ENCODE measurements at places on chromosomes 2 and 18.

GRCh38 chr2:61220768-61221167 lies 58.8 kb downstream of the C2orf74 start:
- peak; percentile 7 for DNase-seq

- no peak for DNase-seq
These were observed 32.1 kb downstream of the CRYGD start for GRCh38 chr2:208092093-208092832.

DNA sequence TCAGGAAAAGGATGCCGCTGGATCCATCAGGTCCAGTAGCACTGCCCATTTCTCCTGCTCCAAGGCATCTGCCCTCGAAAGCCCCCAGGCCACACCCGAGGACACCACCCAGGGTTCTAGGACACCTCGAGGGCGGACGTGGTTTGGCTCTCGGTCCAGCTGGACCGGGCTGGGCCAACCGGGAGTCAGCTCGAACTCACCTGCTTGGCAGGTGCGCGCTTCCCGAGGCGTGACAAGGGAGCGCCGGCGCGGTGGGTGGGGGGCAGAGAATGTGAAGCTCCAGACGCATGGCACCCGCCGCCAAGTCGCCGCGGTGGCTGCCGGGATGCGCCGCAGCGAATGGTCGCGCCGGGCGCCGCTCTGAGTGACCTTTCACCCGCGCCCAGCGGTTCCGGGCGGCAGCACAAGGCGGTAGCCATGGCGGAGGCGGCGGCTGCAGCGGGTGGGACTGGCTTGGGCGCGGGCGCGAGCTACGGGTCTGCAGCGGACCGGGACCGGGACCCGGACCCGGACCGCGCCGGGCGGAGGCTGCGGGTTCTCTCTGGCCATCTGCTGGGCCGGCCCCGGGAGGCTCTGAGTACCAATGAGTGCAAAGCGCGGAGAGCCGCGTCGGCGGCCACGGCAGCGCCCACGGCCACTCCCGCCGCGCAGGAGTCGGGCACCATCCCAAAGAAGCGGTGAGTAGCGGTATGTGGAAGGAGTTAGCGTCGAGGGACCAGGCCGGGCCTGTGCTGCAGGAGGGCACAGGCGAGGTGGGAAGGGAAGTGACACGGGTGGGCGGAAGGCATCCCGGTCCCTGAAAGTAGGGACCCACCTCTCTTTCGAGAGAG lies at the start of gene AGPS:
Gene AGPS (plus strand): TSS at position 401 of the 830 bp plus-strand sequence. CDS start 17 bp downstream, at position 418.
- peak; percentile 89 for DNase-seq

- no peak for DNase-seq
These were observed 45.1 kb downstream of the HDAC4 start for GRCh38 chr2:239355724-239356123.

GRCh38 chr2:30798536-30798991 lies 8.7 kb downstream of the CAPN13 start:
- DNase-seq: no peak

GRCh38 chr2:239348563-239349452 lies 52.0 kb downstream of the HDAC4 start:
- DNase-seq: no peak

GRCh38 chr18:76480913-76481312 lies 14.1 kb downstream of the ZNF516 start:
- DNase-seq: no peak

DNA sequence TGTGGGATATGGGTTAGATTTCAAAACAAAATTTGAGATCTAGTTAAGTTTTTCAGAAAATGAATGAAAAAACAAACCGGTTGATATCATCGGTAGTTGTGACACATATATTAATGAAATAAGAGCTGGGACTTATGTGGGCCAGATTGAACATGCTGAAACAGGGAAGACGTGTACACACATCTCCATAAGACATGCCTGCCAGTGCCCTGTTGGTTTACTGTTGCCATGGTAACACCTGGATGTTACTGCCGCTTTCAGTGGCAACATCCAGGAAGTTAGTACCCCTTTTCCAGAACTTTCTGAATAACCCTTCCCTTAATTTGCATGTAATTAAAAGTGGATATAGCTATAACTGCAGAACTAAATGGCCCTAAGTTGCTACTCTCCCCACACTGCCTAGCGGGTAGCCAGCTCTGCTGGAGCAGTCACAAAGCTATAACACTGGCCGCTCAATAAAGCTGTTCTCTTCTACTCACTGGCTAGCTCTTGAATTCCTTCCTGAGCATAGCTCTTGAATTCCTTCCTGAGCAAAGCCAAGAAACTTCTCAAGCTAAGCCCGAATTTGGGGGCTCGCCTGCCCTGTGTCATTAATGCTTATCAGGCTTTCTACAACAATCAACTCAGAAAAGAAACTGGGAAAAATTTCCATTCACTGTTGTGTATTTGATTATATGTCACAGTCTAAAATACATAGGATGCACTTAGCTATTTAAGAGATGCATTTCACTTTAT lies 776.3 kb upstream of the CDH7 start:
- no peak for DNase-seq

DNA sequence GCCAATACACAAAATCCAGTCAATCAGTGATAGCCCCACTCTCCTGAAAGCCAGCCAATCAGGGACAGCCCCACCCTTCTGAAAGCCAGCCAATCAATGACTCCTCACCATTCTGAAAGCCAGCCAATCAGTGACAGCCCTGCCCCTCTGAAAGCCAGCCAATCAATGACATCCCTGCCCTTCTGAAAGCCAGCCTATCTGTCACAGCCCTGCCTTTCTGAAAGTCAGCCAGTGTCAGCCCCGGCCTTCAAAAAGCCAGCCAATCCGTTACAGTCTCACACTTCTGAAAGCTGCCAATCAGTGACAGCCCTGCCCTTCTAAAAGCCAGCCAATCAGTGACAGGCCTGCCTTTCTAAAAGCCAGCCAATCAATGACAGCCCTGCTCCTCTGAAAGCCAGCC lies 95.9 kb upstream of the HDAC4 start:
- DNase-seq: no peak

DNA sequence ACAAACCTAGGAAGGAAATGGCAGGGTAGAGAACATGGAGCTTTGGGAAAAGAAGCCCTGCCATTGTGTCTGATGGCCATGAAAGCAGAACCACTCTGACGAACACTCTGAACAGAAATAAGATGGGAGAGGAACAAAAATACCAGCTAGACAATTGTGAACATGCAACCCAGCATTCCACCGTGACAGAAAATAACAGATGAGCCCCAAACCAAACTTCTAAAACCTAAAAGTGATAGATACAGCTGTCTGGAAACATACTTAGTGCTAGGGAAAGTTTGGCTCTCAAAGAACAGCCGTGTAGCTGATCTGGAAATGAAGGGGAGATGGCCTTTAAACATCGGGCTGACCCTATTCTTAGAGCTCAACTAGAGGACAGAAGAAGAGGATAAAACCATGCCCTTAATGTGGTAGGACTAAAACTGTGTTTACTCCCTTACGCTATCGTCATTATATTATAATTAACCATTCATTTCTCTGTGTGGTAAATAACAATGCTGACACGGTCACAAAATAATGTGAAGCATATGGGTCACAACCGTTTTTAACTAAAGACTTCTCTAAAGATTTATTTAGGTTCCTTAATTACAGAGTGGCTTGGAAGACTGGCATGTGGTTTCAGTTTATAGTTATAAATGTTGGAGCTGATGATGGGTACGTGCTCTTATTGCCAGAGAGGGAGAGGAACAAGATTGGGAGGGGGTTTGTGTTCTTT lies 80.6 kb downstream of the MYO1B start:
- DNase-seq: no peak

DNA sequence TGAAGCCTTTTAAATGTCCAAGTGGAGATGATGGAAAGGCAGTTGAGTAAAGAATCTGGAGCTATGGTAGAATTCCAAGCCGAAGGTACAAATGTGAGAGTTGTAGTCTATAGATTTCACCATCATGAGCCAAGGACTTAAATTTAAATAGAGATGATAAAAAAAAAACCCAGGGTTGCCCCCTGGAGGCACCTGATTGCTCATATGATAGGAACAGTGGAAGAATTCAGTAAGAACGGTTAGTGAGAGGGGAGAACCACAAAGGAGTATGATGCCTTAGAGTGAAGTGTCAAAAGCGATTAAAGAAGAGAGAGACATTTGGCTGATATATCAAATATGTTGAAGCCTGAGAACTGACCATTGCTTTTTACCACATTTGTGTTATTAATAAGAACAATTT lies 11.9 kb downstream of the NYAP2 start:
- no peak for DNase-seq

DNA sequence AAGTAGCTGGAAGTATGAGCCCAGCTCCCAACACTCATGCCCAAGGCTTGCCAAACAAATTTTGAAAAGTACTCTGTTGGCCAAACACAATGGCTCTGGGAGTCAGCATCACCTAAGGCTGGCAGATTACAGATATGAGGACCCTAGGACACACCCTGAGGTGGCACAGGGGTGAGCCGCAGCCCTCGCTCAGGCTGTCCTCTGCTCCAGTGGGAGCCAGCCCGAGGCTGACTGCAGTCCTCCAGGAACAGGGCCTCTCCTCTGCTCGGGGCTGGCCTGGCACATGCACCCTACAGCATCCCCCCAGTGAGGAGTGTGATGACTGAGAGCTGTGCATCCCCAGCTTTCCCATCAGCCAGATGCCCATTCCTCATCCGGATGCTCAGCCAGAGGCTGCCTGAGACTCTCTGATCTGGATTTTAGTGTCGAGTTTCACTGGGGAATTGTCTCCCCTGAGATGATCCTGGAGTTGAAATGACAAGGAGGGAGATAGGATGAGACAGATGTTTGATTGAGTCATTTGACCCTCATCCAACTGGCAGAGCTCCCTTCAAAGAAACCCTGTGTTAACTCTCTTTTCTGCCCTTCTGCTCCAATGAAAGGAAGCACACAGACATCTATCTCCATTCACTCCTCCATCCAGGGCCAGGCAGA lies 269.3 kb upstream of the NCKAP5 start:
- DNase-seq: peak; percentile 37

DNA sequence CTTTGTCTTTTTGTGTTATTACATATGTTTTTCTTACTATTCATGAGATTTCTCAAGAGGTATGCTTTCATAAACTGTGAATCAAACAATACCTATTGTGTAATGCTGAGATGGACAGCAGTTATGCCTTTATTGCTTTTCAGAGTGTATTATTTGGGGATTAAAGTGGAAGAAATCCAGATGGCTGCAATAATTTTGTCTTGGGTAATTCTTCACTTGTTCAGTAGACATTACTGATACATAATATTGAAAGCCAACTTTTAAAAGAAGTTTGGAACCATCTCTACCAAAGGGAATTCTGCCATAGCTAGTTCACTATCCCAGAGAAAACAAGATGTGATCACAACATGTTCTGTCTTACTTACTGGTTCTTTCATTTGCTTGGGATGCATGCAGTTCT lies 253.4 kb upstream of the ZSWIM2 start:
- no peak for DNase-seq

DNA sequence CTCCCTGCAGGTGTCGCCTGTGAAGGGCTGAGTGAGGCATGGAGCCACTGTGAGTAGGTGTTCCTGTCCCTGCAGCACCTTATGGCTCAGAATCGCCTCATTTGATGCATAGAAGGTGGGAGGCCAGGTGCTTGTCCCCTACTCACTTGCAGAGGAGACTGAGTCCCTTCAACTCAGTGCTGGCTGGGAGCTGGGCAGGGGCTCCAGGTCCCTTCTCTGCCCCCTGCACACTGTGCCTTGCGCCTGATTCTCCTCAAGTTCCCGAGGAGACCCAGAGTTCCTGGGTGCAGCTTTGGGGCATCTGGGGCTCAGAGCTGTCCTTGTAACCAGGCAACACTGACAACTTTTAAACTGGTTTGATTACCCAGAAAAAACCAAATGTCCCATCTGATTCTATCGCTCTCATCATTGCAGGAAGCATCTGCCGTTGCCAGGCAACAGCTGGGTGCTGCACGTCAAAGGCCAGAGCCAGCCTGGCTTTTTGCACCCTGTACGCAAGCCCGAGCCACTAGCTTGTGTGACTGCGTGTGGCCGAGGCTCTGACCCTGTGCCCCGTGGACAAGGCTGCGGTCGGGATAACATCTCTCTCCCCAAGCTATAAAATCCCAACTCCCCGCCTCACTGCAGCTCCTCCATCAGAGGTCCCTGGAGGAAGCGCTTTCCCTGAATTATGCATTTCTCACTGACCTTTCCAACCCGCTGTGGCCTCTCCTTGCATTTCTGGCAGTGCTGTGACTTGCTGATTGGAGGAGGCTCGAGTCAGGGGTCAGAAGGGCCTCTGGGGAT lies 130.8 kb upstream of the HDAC4 start:
- no peak for DNase-seq

GRCh38 chr18:76452357-76452756 lies 42.7 kb downstream of the ZNF516 start:
- DNase-seq: no peak

DNA sequence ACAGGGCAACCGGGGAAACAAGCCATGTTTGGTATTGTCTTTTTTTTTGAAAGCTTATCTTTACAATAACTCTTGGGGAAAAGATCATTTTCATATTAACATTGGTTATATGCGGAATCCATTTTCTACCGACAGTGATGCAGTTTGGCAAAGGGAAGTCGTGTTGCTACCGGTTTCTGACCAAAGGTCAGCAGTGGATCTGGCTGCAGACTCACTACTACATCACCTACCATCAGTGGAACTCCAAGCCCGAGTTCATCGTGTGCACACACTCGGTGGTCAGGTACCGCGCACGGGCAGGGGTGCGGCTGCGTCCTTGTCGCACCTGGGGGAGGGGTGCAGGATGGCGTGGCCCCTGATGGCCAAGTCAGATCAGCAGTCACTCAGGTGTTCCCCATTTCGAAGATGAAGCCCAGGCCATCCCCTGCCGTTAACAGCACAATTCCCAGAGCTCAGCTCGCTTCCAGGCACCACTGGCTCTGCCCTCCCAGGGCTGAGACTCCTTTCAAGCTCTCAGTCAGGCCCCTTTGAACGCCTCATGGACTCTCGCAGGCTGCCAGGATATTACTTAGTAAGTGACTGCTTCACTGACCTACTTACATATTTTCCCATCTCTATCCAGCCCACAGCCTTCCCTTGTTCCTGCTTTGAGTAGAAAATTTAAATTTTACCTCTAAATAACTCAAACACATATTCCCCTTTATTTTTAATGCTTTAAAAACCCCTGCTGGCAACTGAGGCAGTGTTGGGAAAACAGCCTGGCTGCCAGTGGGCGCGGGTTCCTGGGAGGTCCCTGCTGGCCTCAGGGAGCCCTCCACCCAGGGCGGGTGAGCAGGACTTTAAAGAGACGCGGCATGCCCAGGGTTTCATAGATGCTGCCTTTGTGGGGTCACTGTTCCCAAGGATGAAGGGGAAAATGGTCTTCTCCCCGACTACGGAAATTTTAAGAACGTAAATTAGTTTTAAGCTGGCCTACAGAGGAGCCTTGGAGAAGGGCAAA lies 33.6 kb upstream of the RPL31 start:
- DNase-seq: no peak

GRCh38 chr2:26561918-26562810 lies 79.0 kb downstream of the CIB4 start:
- no peak for DNase-seq

GRCh38 chr18:73688851-73689711 lies 458.6 kb downstream of the FBXO15 start:
- DNase-seq: peak; percentile 44

DNA sequence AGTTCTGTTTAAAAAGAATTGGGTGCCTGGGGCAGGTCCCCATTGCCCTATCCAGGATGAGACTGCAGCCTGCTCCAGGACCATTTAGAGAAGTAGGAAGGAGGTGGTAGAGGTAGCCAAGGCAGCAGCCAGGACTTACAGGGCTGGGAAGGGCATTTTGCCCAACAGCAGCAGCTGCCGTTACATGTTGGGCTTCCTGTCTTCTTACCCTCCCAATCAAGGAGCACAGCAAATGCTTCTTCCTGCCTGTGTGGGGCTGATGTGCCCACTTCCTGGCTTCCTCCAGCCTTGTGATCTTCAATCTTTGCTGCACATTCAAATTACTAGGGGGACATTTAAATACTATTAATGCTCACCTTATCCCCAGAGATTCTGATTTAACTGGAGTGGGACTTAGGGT lies 112.0 kb downstream of the QPCT start:
- no peak for DNase-seq

All from GM03348 (cell line).